ENCODE measurements at places on chromosomes 11 and 22.

DNA sequence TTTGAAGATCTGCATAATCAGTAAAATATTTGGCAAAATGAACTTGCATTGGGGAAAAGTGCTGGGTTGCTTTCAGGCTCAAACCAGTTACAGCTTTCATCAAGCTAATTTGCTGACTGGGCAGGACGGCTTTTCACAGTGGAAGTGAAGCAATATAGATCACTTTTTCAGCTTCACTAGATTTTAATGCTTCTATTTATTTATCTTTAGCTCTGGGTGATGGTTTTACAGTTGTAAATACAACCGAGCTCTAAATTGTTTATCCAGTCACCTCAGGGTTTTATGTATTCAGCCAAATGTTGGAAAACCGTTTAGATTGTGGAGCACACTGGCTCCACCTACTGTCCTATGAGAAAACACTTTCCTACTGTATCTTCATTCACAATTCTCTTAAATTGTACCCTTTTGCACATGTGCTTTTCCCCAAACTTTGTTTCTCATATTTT is 58.2 kb downstream of the ACER3 start:
- DNase-seq = no peak

- no peak for DNase-seq
Measured at GRCh38 chr22:39468487-39469325, 11.9 kb downstream of the MGAT3 start.

DNA sequence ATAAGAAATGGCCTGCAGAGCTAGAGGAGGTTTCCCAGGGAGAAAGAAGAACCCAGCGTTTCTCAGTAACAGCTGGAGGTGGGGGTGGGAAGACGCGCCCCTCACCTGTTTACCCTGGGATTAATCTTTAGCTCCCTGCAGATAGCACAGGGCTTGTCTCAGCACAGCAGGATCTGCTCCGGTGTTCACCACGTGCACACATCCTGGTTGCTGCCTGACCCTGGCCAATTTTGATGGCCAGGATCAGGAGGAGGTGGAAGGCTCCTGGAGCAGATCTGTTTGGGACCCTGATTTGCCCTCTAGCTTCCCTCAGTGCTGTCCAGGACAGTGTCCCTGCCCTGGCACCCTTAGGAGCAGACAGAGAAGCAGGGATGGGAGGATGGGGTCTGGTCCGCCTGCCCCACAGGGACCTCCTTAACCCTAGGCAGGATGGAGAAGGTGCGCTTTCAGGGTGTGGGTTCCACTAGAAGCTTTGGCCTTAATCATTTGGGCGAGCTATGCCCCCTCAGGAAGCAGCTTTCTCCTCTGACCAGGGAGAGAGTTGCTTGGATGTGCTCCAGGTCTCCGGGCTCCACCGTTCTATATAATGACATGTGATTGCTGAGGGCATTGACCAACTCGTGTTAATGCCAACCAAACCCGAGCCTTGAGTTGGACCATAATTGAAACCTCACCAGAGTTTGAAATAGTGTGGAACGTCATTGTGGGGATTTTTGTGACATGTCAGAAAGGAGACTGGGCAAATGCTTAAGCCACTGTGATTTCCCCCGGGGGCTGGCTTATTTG is 19.3 kb downstream of the UPB1 start:
- no peak for DNase-seq

DNA sequence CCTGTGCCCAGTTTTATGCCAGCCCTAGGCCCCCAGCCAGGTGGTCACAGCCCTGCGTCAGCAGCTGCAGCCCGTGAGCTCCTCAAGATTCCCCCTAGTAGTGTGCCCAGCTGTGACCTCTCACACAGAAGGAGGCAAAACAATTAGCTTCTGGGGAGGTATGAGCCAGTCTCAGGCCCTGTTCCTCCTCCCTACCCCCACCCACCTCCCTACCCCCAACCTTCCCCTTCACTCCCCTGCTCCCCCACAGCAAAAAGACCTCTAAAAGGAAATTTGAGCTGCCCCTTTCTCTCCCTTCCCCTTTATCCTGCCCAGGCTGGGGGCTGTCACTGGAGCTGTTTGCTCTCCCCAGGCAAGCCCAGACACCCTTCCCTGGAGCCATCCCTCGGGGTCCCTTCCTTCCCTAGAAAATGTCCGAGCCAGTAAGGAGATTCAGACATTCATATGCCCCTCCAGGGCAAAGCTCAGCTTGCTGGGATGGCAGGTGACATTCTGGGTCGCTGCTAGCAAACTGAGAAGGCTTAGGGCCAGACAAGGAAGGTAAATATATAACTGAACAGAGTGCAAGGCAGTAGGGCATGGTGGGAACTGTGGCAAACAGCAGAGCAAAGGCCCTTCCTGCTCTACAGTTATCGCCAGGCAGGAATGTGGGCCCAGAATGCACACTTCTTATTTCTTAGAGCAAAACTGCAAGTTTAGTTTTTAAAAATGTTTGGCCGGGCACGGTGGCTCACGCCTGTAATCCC is 300.2 kb downstream of the MN1 start:
- DNase-seq = no peak

DNA sequence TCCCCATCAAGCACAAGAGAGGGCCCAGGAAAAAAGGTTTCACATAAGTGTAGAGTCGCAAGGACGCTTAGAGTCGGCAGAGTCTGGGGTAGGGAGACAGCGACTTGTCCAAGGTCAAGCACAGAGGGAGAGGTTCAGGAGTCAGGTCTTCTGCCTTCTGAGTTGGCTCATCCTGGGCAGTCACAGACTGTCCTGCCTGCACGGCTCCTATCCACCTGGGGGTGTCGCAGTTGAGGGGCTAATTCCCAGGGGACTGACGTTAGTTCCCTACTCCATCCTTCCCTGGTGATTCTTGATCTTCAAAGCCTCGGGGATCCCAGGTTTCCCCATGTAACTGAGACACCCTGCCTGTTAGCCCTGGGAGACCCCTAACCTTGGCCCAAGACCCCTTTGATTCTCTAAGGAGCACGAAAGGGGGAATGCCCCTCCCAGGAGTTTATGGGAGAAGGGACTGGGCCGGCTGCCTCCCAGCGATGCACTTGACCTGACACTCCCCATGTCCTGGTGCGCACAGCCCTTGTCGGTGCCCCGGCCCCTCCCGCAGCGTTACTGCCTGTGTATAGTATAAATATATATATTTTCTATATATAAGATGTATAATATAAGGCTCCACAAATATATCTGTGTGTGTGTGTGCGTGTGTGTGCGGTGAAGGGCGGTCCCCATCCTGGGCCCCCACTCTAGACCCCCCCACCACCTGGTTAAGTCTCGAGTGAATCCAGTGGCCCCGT is 14.7 kb upstream of the TAB1 start:
- DNase-seq = no peak

- DNase-seq = no peak
Measured at GRCh38 chr11:93952082-93952780, 68.9 kb upstream of the HEPHL1 start.

- DNase-seq = no peak
Measured at GRCh38 chr11:106917973-106918372, 100.3 kb downstream of the GUCY1A2 start.

DNA sequence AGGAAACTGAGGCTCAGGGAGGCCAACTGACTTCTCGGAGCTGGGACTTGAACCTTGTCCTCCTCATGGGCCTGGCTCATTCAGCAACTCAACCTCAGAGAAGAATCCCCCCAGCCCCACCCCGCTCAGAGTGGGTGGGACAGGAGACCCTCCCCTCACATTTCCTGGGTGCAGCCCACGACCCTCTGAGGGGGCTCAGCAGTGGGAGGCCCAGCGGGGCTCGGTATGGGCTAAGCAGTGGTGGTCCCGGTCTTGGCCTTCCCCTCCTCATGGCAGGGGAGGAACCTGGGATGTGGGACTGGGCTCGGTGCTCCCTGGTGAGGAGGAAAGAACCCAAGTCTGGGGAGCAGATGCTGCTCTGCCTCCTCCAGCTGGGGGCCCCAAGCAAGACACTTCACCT is 14.2 kb upstream of the CABP7 start:
- no peak for DNase-seq

DNA sequence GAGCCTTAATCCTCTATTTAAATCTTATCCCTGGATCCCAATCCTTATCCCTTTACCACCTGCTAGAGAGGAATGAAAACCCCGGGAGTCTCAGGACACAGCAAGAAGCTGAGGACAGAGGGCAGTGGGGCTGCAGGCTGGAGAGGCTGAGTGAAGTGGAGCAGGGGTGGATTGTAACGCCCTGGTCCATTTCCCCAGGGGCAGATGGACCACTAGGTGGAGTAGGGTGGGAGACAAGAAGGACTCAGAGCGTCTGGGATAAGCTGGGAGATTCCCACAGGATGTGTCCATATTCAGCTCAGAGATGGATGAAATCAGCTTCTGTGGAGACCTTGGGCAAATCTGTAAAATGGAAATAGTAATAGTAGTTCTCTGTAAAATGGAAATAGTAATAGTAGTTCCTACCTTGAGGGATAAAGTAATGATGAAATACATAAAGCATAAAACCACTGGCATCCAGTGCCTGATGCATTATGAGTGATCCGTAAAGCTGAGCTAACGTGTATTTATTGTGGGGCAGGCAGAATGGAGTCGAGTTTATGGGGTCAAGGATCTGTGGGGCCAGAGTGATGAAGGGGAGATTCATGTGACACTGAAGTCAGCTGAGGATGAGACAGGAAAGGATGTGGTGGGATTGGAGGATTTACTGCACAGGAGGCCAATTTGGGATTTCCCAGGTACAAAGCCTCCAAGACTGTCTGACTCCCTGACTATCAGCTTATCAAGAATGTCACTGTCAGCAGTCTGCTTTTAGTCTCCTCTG is 1.9 kb upstream of the ROBO4 start:
- no peak for DNase-seq

DNA sequence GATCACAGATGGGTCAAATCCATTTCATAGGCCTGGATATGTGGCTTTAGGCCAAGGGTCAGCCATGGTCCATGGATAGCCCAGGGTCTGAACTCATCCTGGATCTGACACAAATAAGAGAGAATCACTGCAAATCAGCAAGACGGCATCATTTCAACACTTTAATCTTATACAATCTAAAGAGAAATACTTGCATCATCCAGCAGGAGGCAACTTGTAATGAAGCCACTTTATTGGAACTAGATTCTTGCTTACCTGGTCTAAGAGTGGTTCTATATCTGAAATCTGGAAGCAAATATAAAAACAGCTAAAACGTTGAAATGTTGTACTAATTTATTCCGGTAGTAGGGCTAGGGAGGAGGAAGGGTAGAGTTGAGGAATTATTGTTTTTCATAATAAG is 870.1 kb downstream of the JRKL start:
- no peak for DNase-seq

DNA sequence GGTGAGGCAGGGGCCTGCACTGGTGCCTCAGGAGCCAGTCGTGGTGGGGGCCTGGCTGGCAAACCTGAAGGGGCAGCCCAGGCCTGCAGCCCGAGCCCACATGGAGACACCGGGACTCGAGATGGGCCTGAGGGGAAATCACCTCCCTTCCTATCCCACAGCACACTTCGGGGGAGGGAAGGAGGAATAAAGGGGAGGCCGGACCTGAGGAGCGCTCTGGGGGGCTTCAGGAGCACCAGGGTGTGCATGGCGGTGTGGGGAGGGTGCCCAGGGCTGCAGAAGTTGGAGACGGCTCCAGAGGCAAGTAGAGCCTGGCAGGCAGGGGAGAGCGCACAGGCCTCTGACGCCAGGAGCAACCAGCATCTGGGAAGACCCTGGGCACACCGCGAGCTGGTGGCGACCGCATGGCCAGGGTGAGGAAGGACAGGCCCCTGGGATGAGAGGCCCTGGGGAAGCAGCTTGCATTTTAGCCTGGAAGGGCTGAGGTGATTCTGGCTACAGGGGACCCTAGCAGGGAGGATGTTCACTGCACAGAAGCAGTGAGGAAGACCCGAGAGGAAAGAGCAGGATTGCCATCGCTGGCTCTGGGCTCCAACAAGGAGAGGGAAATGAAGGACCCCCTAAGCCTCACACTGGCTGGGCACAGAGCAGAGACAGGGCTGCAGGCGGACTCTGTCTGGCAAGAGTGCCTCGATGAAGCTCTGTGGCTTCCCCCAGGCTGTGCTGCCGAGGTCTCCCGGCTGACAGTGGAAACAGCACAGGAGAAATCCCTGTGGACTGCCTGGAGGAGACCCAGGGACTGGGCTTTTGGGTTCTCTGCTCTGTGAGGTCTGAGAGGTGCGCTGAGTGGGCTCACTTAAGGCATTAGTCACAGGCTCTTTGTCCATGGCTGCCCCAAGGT is 457.7 kb downstream of the BRD1 start:
- DNase-seq = no peak

DNA sequence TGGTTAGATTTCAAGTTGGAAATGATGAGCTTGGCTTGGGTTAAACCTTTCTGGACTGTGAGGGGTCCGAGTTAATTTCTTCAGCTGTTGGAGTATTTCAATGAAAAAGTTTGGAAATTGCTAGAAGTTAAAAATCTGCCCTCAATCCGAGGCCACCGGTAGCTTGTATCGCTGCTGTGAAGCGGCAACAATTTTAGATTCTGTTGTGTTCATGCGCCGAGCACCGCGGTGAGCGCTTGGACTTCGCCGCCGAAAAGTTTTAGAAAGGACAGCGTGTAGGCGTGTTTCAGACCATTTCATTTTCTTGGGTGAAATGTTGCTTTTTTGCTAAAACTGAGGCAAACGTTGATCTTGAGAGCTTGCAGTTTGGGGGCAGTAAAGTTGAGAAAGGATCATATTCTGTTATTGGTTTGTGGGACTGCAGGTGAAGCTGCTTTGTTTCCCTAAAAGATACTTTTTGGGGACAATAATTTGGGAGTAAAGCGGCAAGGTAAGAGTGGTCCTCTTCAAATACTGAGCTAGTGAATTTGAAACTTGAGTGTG is 928 bp downstream of the FBXO7 start:
- peak; percentile 6 for DNase-seq

All from activated T-helper 1 cell treated with anti-CD3 and anti-CD28 coated beads, Interleukin-2, amount 50 U/mL, for 16 hours (primary cell).